Posterior cingulate gyrus (tissue), 11 donors: ENCODE measurements at places on chromosomes 3 and 15.

DNA sequence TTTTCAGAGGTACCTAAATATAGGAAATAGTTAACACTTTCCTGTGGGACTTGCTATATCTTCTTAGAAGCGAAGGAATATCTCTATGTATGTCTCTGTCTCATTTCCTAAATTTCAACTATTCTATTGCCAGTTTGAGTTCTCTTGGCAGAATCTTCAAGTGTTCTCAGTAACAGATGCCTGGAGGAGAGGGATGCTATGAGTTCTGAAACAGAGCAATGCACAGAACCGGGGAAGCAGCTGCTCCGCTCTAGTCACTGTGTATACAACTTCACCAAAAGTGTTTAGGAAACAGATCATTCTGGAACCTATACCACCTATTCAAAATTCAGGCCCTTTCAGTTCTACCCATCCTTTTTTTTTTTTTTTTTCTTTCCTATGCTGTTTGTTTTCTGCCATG is 144.6 kb downstream of the RORA start:
- no peak for DNase-seq

DNA sequence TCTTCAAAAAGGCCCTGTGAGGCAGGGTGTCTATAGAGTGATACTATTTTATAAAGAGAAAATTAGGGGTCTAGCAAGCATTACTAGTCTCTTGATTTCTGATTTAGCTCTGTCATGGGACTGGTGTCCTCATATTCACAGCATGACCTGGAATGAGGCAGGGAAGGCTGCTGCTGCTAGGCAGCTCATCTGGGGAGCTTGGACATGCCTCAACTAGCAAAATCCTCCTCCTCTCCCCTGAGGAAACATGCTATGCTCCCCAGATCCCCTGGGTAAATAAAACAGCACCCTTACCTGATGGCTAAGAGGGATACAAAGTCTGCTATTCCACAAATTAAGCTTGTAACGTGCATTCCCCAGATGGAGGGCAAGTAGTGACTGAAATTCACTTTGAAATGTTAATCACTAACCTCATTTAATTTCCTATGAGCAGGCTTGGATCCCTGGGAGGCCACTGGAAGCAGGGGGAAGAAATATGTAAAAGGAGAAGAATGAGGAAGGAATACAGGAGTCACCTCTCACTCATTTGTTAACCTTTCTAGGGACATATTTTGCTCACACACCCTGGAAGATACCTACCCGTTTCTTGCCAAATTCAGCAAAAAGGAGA is 709.4 kb downstream of the SQOR start:
- DNase-seq, result no peak

DNA sequence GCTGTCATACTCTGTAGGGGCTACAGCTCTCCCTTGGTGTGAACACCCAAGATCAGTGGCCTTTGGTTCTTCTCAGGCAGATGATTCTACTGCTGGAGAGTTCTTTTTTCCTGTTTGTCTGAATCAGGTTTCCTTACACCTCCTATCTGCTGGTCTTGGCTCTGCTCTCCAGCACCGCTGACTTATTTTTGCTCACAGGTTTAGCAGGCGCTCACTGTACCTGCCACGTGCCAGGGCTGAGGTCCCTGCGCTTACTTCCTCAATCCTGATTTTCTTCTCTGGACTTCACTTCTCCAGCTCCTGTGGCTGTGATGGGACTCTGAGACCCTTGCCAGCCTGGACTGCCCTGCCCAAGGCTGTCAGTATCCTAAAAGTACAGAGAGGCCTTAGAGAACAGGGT is 9.5 kb downstream of the BSN start:
- DNase-seq, result no peak

DNA sequence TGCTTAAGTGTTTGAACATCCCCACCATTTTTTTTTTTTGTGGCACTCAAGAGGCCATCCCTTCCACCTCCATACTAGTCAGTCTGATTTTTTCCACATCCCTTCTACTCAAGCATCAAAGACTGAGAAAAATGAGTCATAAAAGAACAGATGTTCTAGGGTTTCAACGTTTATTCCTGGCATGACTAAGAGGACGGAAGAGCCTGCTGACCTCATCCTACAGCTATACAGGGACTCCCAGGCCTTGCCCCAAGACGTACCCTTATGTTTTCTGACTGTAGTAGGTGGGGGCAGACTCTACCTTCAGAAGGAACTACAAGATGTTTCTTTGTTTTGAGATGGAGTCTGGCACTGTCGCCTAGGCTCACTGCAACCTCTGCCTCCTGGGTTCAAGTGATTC is 3.3 kb upstream of the ITPKA start:
- DNase-seq, result no peak

- no peak for DNase-seq
Observed at GRCh38 chr15:94470492-94470891, 239.1 kb downstream of the MCTP2 start.

GRCh38 chr3:196336319-196337145 is 1.7 kb downstream of the TM4SF19 start:
- DNase-seq, result no peak

GRCh38 chr15:90083954-90084607 is 18.2 kb downstream of the IDH2 start:
- no peak for DNase-seq

DNA sequence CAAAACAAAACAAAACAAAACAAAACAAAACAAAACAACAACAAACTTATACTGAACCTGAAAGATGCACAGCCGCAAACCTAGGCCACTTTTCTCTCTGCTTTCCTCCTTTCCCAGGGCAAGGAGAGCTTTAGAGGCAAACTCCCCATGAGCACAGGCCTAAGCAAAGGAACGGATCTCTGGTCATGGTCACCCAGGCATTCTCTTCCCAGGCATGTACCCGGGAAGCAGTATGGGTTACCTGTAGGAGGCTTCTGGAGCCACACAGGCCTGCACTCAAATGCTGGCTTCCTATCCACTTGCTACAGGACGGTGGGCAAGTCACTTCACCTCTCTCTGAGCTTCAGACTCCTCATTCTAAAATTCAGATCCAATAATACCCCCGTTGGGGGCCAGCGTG is 171.8 kb downstream of the SMAD6 start:
- DNase-seq, result no peak

DNA sequence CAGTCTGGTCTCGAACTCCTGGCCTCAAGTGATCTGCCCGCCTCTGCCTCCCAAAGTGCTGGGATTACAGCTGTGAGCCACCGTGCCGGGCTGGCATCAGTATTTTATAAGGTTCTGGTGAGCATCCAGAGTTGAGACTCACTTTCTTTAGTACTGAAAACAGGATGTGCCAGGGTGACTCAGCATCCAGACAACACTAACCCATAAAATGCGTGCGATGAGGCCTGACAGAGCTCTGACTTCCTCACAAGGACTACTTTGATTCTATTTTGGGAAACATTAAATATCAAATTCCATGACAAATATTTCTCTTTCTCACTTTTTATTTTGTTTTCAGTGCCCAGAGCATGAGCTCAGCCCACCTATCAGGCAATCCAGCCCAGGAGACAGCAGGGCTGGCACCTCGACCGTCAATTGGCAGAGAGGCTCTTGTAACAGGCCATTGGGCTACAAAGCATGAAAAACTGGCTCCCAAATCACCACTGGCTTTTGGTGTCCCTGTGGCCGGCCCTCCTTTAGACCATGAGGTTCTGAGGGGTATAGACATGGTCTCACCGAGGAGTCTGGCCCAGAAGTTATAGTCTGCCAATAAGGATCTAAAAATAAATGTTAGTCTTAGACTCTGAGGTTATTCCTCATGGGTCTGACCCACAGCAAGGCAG is 75.0 kb downstream of the FEM1B start:
- DNase-seq, result no peak

GRCh38 chr15:64247906-64248541 is 85.2 kb upstream of the PPIB start:
- no peak for DNase-seq

DNA sequence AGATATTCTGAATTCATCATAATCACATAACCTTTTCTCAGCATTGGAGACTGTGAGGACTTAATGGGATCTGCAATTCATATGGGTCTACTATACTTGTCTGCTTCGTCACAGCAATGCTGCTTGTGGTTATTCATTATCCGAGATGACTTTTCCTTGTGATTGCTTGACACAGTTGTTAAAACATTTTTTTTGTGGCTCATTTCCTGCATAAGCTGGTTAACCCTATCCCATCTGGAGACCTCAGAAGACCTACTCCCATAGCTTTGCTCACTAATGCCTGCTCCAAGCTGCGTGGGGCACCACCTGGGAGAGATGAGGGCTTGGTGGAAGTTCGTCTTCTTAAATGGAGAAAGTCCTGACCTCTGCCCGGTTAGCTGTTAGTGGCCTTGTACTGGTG is 360.8 kb downstream of the CHST2 start:
- no peak for DNase-seq

GRCh38 chr3:178200316-178200715 is 335.9 kb upstream of the KCNMB2 start:
- no peak for DNase-seq

GRCh38 chr15:61327019-61327631 is 98.0 kb upstream of the RORA start:
- no peak for DNase-seq

DNA sequence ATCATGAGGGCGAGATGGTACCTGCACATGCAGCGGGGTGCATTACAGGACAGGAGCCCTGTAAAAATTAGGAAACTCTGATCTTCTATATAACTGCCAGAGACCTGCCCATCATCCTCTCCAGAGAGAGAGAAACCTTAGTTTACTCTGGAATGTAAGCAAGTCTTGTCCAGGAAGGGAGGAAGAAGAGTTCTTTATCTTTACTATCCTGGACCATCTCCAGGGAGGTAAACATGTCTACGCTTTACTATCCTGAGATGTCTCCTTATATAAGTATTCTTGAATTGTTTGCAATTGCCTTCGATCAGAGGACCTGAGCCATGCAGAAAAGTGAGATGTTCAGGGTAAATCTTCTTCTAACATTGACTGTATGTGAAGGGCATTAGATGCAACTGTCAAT is 12.7 kb upstream of the HACD2 start:
- DNase-seq, result no peak

DNA sequence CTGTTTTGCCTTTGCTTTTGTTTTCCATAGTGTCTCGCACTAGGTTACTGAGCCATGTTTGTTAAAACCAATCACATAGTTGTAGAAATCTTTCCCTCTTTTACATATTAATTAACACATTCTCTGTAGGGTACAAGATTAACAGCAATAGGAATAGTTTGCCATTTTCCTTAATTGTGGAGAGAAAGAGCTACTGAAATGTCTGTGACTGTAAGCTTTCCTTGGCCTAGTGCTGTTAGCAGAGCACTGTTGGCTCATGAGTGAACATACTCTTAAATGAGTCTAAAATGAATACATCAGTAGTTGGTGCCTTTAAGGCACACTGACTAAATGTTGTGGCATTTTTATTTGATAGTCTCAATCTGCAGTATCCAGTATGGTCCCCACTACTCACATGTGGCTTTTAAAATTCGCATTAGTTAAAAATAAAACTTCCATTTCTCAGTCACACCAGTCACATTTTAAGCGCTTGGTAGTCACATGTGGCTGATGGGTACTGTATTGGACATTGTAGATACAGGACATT is 28.2 kb downstream of the CHD2 start:
- no peak for DNase-seq

DNA sequence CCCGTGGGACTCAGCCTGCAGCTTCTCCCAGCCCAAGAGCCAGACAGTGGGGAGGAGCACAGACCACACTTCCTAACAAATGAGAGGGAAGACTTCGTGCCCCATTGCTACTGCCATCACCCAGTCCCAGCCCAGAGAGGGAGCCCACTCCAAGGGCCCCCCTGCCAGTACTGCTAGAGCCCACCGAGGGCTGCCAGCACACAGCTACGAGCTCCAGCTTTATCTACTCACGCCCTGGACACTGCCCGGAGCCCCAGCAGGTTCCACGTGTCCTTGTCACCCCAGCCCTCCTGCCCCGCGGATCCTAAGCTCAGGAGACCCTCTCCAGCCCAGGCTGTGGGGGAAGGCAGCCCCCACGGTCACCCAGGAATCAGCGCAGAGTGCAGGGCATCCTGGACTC is 1.9 kb downstream of the GOLGA8A start:
- DNase-seq, result no peak

DNA sequence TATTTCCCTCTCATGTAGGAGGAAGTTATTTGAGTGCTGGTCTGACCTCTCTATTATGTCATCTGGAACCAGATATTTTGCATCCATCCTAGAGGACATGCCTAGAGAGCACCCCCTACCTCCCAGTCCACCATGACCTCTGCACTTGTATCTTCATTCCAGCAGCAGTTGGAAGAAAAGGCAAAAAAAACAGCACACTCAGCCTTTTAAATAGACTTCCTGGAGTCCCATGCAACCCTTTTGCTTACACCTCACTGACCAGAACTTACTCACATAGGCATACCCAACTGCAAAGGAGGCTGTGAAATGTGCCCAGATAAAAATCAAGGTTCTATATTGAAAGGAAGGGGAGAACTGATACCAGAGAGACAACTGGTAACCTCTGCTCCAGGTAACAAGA is 92.3 kb upstream of the FHIT start:
- no peak for DNase-seq
